Ammon's horn (tissue), 1 donor: ENCODE measurements at places on chromosomes 4 and X.

DNA sequence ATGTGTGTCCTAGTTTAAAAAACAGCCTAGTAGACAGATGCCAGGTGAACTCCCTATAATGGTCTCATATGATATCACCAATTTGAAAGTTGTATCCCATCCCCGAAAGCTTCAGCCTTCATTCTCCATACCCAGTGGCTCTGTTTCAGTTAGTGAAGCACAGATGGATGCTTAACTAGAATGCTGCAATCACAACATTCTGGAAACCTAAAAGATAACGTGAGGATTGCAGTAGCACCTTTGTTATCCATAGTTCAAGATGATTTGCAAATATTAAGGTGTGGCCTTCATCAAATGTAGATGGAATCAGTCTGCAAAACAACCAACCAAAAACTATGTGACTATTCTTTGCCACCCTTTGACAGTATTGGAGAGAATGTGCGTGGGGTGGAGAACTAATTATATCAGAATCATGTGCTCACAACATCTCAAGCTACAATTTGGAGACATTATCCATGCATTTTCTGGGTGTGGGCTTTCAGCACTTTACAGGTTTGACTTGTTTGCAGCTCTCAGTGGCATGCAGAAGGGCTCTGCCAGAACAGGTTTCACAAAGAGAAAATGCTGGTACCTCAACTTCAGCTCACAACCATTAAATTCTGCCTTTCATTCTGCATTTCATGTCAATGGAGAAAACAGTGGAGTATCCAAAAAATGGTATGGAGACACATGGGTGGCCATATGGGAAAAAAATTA lies 18.3 kb upstream of the PPID start:
- no peak for DNase-seq

DNA sequence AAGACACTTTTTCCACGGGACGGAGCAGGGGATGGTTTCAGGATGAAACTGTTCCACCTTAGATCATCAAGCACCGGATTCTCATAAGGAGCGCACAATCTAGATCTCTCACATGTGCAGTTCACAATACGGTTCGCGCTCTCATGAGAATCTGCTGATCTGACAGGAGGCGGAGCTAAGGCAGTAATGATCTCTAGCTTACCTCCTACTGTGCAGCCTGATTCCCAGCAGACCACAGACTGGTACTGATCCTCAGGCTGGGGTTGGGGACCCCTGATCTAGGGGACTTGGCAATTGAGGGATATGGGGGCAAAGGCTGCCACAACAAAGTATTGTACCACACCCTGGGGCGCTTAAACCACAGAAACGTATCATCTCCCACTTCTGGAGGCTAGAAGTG lies 25.7 kb downstream of the ZNF185 start:
- no peak for DNase-seq

DNA sequence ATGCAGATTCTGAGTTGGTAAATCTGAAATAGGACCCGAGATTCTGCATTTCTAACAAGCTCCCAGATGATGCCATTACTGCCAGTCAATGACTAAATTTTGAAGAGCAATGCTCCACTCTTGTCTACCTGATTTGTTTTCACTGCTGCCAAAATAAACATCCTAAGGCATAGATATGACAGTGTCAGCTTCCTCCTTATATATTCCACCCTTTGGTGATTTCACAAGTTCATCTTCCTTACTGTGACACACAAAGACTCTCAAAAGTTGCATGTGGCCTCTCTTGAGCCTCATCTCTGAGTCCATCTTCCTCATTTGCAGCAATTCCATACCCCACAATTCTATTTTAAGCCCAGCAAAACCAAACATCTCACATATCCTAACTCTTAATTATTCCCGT lies 110.9 kb downstream of the FBXW7 start:
- DNase-seq = no peak

- DNase-seq = no peak
Measured at GRCh38 chr4:168849030-168849675, 160.9 kb downstream of the CBR4 start.

- no peak for DNase-seq
Measured at GRCh38 chr4:74031576-74031975, 6.9 kb downstream of the CXCL3 start.

- no peak for DNase-seq
Measured at GRCh38 chrX:138150709-138151108, 560.8 kb downstream of the FGF13 start.

DNA sequence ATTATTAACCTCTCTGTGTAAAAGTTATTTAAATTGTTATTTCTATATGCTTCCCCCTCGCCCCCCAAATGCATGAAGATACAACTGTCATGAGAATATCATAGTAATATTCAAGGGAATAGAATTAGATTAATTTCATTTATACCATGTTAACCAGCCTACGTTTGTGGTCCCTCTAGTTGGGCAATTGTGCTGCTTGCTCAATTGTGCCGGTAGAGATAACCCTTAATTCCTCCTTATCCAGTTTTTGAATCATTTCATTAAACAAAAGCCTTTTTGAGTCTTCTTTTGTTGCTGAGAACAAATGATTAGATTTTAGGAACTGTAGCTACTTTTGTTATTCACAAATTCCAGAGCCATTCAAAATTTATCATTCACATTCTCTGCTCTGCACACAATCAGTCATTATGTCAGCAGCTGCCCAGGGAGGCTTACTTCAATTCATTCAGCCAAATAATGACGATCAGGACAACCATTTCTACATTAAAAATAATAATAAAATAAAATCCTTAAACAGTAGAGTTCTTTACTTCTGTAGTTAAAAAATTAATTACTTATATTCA lies 98.1 kb downstream of the ADGRL3 start:
- no peak for DNase-seq
